HAP-1 (cell line): ENCODE measurements at places on chromosomes 12 and 14.

GRCh38 chr12:10151621-10152020 lies 20.3 kb downstream of the OLR1 start:
- no peak for DNase-seq

GRCh38 chr12:79164890-79165289 lies 300.3 kb downstream of the SYT1 start:
- no peak for DNase-seq

GRCh38 chr14:24952851-24953666 lies 96.9 kb downstream of the STXBP6 start:
- DNase-seq = no peak

DNA sequence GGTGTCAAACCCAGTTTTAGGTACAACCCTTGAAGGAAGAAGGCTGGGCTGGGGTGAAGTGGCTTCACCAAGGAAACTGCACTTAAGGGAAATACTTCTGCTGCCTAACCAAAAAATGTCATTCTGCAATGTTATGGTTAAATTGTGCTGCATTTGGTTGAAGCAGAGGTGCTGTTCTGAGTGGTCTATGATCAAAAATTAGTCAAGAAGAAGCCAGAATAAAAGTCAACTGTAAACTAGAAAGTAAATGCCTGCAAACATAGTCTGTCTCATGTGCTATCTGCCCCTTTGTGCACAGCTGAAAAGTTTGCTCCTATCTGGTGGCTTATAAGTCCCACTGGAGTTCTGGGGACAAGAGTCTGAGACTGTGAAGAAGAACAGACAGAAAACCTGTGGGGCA lies 158.8 kb downstream of the C12orf42 start:
- DNase-seq = no peak

DNA sequence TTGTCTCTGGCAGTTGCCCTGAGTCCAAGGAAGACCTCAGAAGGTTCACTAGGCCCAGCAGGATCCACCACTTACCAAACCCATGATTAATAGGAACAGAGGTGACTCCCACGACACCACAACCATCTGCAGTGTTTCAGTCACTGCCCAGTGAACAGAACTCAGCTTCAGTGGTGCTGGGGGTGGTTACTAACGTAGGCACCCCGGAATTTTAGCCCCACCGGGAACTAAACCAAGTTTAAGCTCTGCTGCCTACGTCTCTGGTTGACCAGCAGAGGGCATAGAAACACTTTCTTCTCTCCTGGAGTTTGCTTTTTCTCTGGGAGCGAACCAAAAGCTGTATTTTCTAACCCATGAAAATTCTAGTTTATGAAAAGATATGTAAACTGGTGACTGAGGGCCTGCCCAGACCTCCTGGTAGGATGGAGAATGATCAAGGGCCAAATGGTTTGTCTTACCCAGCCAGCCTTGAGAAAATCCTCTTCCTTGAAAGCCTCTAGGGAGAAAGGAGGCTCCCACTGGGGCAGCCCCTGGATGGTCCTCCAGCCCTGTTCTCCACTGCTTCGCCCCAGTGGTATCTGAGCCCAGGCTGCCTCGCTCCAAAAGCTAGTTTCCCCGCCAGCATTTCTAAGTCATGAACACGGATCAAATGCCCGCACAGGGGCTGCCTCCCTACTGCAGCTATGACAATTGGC lies 379.8 kb downstream of the DPF3 start:
- DNase-seq = no peak

DNA sequence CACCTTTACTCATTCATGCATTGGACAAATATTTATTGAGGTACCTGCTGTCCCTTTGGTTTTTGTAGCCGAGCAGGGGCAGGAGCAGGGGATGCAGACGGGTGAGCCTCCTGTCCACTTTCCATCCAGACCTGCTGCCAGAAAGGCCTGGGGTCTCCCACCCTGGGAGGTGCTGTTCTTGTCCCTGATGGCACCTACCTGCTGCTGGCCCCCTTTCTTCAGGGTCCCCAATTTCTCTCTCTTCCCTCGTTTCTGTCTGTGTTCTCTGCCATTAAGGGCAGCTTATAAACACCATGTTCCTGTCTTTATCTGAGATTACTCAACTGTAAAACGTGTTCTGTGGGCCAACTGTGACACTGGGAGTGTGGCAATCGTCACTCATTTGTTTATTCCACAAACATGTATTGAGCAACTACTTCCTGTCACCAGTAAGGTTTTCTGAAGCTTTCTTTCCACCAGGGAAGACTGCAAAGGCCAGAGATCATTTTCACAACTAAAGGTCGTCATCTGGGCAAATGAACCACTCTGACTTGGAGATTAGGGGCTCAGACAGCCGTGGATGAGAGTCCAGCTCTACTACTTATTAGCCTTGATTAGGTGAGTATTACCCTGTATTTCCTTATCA lies at the start of gene HAL:
HAL (minus strand) TSS at position 311 of the 625 bp plus-strand sequence. CDS start 434 bp downstream, outside the sequence.
- DNase-seq = no peak

DNA sequence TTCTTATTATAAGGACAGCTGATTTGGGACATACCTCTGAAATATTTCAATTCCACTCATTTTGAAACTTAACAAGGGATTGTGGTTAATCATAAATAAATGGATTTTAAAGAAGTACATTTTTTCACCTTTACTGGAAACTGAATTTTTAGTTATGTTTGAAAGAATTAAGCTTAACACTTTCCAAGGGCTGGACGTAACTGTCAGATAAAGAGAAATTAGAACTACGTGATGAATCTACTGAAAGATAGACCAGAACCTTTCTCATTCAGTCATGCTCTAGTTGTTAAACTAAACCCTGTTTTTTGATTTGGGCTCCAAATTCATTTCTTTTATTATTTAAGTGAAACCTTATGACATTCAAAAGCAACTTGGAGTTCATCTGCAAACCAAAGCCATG lies 1892.1 kb upstream of the SEL1L start:
- no peak for DNase-seq

DNA sequence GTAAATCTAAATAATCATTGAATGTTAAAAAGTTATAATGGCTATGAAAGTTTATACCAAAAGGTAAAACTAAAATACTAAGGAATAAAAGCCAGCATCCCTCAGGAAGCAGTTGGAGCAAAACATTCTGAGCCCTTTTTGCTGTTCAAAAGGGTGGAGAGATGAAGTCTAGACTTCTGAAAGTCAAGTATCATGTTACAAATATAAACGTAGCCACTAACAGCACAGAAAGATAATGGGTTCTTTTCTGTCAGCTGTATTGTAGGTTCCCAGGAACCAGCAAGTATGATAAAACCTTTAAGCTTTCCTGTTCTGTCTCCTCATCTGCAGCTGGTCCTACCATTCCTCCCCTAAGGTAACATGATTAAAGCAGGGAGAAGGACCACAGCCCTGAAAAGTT lies 16.4 kb upstream of the PLD4 start:
- no peak for DNase-seq
